ENCODE measurements at places on chromosomes 16 and 17. TPM values are rescaled to one million over a fixed set of nuclear protein-coding genes. Genes with fewer than 3 reads are reported as not detected.

ABCA3 gene
- total RNA-seq = 16.3 TPM

RNF135 gene
- total RNA-seq = 26.3 TPM

SPECC1 gene
- total RNA-seq = 67.5 TPM

IL34 gene
- total RNA-seq = 0.74 TPM

CBX1 gene
- total RNA-seq = 89.1 TPM

SEPTIN12 gene
- not detected for total RNA-seq

CACNA1G gene
- 4.4 TPM for total RNA-seq

GPR142 gene
- total RNA-seq = not detected

SPG7 gene
- total RNA-seq = 81.3 TPM

ALDH3A2 gene
- total RNA-seq = 185 TPM

HES7 gene
- total RNA-seq = 1.4 TPM

MT4 gene
- total RNA-seq = not detected

CLDN6 gene
- total RNA-seq = 0.17 TPM

CACNG1 gene
- 0.11 TPM for total RNA-seq

NOS2 gene
- total RNA-seq = 0.17 TPM
